ENCODE measurements at places on chromosomes 6 and 20. TPM values are rescaled to one million over a fixed set of nuclear protein-coding genes. Genes with fewer than 3 reads are reported as not detected.

The ZNF165 gene
- total RNA-seq, result 2.7 TPM

The MMP24 gene
- total RNA-seq, result 113 TPM

The TRMT6 gene
- total RNA-seq, result 15.9 TPM

The SLX4IP gene
- total RNA-seq, result 1.0 TPM

The TFAP2C gene
- total RNA-seq, result 0.27 TPM

The NMBR gene
- not detected for total RNA-seq

The PDE10A gene
- not detected for total RNA-seq

The MYCT1 gene
- total RNA-seq, result not detected

The HSPA1L gene
- total RNA-seq, result 0.98 TPM

The PRR18 gene
- not detected for total RNA-seq

The MYT1 gene
- 0.20 TPM for total RNA-seq

The OR12D3 gene
- not detected for total RNA-seq

The CD40 gene
- total RNA-seq, result not detected

The SERPINB6 gene
- 128 TPM for total RNA-seq

The SLC26A8 gene
- not detected for total RNA-seq

The HRH3 gene
- not detected for total RNA-seq

The C6orf141 gene
- total RNA-seq, result 0.17 TPM

The ADGRF5 gene
- not detected for total RNA-seq

The FOXQ1 gene
- total RNA-seq, result not detected

The MTO1 gene
- 19.0 TPM for total RNA-seq

The GCM1 gene
- total RNA-seq, result not detected

The CST2 gene
- total RNA-seq, result not detected

The PDE7B gene
- total RNA-seq, result not detected

The NKAPL gene
- total RNA-seq, result not detected

The KIF16B gene
- total RNA-seq, result 5.4 TPM

The NR2E1 gene
- 0.31 TPM for total RNA-seq

The SLC22A1 gene
- total RNA-seq, result not detected

The BMP7 gene
- 81.3 TPM for total RNA-seq

The WFDC10B gene
- not detected for total RNA-seq

The GCNT2 gene
- 28.4 TPM for total RNA-seq

The MAP3K5 gene
- total RNA-seq, result not detected

The PTK6 gene
- total RNA-seq, result not detected

The BPIFA1 gene
- total RNA-seq, result not detected

The MYLK2 gene
- not detected for total RNA-seq

The EPHA7 gene
- total RNA-seq, result 1.5 TPM

The LAMA2 gene
- not detected for total RNA-seq

The GTSF1L gene
- total RNA-seq, result not detected

The RPP40 gene
- 13.6 TPM for total RNA-seq

The TMEM217 gene
- total RNA-seq, result 1.2 TPM

The SLC52A3 gene
- total RNA-seq, result 0.06 TPM

The DACT2 gene
- total RNA-seq, result not detected

The KCNK5 gene
- total RNA-seq, result not detected

The AVP gene
- total RNA-seq, result not detected

The VSTM2L gene
- 27.7 TPM for total RNA-seq

The KIF6 gene
- 0.62 TPM for total RNA-seq

The PNPLA1 gene
- total RNA-seq, result not detected

The SYTL3 gene
- total RNA-seq, result not detected
